ENCODE measurements at places on chromosomes 12 and 14.

GRCh38 chr12:54564768-54565167 lies 15.4 kb downstream of the PDE1B start:
- DNase-seq = no peak

GRCh38 chr14:67456732-67457131 lies 31.8 kb downstream of the TMEM229B start:
- no peak for DNase-seq

GRCh38 chr14:61451491-61451890 lies 130.1 kb downstream of the PRKCH start:
- DNase-seq = no peak

GRCh38 chr12:85466890-85467289 lies 186.9 kb downstream of the ALX1 start:
- DNase-seq = no peak

DNA sequence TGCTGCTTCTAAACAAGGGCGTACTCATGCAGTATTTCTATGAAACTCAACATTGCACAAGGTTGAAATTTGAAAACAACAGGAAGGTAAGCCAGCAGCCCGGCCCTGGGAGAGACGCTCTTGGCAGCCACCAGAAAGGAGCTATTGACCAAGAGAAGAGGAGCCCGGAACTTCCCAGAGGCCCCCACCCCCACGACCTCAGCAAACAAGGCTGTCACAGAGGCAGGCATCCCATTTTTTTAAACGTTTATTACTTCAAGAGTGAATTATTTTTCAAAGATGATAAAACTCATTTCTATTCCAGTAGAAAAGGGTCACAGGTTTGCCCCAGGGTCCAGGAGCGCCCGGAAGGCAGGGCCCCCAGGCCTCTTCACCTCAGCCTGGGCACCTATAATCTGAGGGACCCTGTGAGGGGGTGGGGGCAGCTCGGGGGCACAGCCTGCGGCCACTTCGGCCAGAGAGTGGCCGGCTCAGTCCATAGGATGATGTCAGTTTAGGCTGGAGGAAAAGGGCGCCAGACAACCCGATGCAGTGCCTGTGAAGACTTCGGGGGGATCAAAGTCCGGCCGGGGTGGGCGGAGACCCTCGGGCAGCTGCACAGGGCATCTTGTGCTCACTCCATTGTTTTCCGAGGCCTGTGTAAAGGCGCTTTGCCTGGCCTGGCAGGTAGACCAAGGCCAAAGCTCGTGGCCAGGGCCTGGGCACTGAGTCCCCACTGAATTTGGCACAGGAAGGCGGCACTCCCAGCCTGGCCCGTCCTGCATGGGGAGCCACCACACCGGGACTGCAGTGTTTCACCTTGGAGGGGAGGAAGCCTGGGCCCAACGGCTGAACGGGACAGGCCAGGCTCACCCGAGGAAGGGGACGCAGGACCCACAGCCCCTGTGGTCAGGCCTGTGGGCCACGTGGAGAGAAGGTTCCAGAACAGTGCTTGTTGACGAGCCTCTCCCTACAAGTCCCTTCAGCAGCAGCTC lies 86.0 kb downstream of the SCARB1 start:
- no peak for DNase-seq

DNA sequence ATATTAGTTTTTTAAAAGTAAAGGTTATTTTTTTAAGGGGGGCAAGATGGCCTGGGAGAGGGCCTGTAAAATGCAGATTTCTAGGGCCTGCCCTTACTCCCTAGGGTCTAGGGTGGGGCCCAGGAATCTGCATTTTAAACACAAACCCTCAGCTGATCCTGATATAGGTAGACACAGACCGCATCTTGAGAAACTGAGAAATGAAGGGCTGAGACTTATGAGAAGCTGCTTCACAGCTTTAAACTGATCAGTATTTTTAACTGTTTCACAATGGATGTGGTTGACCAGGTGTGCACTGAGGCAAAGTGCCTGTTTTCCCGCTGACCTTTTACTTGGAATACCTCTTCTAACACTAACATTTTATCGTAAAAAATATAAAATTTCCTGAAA lies 84.0 kb downstream of the CCDC88C start:
- DNase-seq = no peak

GRCh38 chr12:64560396-64561301 lies 49.6 kb upstream of the RASSF3 start:
- DNase-seq = no peak

GRCh38 chr12:102483466-102483865 lies 3.1 kb upstream of the IGF1 start:
- no peak for DNase-seq

GRCh38 chr14:105474483-105475268 lies at the start of gene CRIP2:
TSS of gene CRIP2 (plus strand) at chr14:105474821. CDS start at chr14:105474863, 42 bp downstream.
- peak; percentile 51 for DNase-seq

DNA sequence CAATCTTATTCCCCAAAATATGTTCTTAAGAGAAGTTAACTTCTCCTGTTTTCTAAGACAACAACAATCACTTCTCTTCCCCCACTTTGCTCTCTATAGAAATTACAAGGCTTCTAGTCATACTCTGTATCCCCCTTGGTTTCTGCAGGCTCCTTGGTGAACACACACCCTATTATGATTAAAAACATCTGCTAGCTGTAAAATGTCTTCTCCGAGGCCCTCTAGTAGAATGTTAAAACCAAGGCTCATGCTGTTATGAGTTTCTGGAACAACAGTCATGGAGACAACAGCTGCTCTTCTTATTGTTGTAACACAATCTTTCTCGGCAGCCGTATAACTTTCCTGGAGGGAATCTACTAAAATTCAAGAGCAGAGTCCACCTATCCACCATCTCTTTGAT lies 397.5 kb upstream of the CCDC196 start:
- no peak for DNase-seq

GRCh38 chr14:103109535-103110441 lies 13.5 kb upstream of the TNFAIP2 start:
- peak; percentile 23 for DNase-seq

GRCh38 chr12:76266797-76267196 lies 81.4 kb downstream of the BBS10 start:
- no peak for DNase-seq

DNA sequence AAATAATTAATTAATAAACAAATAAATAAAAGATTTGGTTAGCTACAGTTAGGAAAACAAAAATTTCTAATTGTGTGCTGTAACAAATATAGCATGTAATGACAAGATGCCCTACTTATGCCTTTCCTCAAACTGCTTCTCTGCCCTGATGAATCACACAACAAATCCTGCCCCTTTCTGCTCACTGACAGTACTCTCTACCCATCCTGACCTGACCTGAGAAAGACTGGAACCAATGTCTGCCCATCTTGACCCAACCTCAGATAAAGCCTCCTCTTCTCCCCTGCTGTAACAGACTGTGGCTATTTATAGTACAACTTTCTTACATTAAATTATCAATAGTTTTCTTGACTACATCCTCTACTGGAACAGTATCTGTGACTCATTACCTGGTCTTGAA lies 43.7 kb downstream of the PPP1R13B start:
- DNase-seq = no peak

- DNase-seq = no peak
These were observed 220.2 kb downstream of the SLC41A2 start for GRCh38 chr12:104737791-104738301.

GRCh38 chr12:114275086-114275485 lies 130.9 kb downstream of the TBX5 start:
- DNase-seq = no peak

- DNase-seq = no peak
These were observed 70.2 kb downstream of the STXBP6 start for GRCh38 chr14:24979725-24980239.
